ENCODE measurements at places on chromosomes 13 and 19.

DNA sequence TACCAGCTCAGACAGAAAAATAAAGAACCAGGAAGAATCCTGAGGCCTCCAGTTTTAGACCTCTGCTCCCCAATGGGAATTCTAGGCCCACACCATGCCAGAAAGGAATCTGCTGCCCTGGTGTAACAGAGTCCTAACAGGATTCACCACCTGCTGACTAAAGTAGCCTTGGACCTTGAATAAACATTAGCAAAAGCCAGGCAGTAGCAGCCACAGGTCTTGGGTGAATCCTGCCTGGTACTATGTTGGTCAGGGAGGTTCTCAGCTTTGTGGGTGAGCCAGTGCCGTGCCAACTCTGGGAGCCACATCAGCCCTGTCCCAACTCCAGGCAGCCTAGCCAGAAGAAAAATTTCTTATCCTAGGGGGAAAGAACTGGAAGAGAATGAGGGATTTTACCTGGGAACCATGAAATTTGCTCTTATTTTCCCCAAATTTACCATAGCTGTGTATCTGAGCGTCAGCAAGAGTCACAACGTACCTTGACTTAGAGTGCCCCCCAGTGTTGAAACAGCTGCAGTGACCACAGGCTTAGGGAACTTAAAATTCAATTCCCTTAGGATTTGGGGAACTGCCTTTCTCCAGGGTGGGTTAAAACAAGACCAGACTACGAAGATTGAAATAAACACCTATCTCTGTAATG, 1895.6 kb upstream of the PRR20A start:
- DNase-seq = no peak

DNA sequence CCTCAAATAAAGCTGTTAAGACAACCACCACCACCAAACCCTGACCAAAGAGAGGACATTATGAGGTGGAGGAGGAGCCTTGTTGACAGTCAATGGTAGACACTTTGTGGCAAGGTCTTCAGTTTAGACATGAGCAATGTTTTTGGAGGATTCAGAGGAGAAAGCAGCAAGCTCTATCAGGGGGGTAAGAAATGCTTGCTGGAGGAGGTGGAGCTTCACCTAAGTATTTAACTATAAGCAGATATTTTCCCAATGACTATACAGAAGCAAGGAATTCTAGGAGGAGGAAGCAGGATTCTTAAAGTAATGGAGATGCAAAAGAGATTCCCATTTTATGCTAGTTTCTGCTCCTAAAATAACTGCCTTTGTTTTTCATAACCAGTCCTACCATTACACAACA, 74.2 kb downstream of the TRPC4 start:
- no peak for DNase-seq

GRCh38 chr19:46913852-46914430, 53.1 kb downstream of the ARHGAP35 start:
- DNase-seq = no peak

GRCh38 chr13:79427883-79428282, 21.8 kb upstream of the RBM26 start:
- DNase-seq = no peak

- DNase-seq = no peak
These were observed 43.9 kb downstream of the RCBTB2 start for GRCh38 chr13:48488995-48489394.

- no peak for DNase-seq
These were observed 1129.3 kb upstream of the PCDH20 start for GRCh38 chr13:62544928-62545327.

DNA sequence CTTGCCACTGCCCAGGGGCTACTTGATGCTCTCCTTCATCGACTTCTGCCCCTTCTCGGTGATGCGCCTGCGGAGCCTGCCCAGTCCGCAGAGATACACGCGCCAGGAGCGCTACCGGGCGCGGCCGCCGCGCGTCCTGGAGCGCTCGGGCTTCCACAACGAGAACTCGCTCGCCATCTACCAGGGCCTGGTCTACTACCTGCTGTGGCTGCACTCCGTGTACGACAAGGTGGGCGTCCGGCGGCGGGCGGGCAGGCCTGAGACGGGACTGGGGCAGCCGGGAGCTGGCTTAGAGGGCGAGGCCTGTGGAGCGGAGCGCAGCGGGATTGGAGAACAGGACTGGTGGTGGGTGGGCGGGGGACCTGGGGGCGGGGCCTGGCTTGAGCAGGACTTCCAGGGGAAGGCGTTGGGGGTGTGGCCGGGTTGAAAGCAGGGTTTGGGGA, 12.7 kb upstream of the PSMD8 start:
- peak; percentile 72 for DNase-seq

- no peak for DNase-seq
These were observed 1.8 kb upstream of the TMEM272 start for GRCh38 chr13:51846756-51847155.

- no peak for DNase-seq
These were observed 133.2 kb downstream of the LMO7 start for GRCh38 chr13:75769141-75769905.

GRCh38 chr13:20869540-20869939, 33.0 kb downstream of the XPO4 start:
- DNase-seq = no peak

DNA sequence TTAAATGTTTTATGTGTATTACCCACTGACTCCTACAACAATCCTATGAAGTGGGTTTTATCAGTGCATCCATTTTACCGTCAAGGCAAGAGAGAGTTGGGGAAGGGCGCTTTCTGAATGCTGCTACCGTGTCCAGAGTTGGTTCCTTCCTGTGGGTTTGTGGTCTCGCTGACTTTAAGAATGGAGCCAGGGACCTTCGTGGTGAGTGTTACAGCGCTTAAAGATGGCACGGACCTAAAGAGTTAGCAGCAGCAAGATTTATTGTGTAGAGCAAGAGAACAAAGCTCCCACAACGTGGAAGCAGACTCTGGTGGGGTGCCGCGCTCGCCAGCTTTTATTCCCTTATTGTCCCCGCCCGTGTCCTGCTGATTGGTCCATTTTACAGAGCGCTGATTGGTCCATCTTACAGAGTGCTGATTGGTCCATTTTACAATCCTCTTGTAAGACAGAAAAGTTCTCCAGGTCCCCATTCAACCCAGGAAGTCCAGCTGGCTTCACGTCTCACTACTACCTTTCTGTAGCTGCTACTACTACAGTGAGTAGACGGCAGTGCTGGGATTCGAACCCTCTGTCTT, 6.1 kb downstream of the OSCAR start:
- no peak for DNase-seq

DNA sequence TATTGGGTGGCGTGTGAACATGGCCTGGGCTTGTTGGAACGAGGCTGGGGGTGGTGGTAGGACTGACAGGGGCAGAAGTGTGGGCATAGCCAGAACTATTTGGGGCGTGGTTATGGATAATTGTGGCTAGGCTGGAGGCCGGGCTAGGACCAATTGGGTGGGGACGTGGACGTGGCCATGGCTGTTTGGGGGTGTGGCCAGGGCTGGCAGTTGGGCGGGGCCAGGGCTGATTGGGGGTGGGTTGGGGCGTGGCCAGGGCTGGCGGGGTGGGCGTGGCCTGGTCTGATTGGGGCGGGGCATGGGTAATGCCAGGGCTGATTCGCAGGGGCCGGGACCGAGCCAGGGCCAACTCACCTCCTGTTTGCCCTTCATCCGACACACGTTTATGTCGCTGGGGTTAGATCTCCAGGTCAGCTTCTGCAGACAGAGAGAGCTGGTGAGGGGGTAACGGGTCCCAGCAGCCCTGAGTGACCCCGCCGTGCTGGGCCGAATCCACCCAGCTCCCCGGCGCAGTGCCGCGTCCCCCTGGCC, 2.8 kb downstream of the SEMA6B start:
- no peak for DNase-seq

GRCh38 chr13:50284540-50284939, 269.3 kb downstream of the KCNRG start:
- no peak for DNase-seq

- no peak for DNase-seq
These were observed 144.4 kb downstream of the KCNRG start for GRCh38 chr13:50159607-50160006.
